ENCODE measurements at places on chromosomes 5 and 9.

GRCh38 chr5:169356181-169356580 lies 55.2 kb upstream of the SLIT3 start:
- no peak for DNase-seq

GRCh38 chr5:88503406-88503805 lies 234.8 kb upstream of the TMEM161B start:
- no peak for DNase-seq

DNA sequence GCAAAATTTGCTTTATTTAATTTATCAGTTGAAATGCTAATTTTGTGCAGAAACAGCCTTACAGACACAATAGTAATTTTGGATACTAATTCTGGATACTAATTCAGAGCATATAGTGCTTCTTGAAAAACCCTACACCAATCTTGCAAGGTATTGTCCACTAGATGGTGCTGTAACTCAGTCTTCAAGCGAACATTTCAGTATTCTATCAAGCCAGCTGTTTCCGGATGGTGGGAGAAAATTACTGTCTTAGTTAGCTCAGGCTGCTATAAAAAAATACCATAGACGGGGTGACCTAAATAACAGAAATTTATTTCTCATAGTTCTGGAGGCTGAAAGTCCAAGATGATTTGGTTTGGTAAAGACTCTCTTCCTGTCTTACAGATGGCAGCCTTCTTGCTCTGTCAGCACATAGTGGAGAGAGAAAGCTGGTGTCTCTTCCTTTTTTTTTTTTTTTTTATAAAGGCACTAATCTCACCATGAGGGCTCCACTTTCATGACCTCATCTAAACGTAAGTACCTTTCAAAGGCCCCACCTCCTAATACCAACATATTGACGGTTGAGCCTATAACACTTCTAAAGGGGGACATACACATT lies 1306.5 kb upstream of the CDH9 start:
- no peak for DNase-seq

DNA sequence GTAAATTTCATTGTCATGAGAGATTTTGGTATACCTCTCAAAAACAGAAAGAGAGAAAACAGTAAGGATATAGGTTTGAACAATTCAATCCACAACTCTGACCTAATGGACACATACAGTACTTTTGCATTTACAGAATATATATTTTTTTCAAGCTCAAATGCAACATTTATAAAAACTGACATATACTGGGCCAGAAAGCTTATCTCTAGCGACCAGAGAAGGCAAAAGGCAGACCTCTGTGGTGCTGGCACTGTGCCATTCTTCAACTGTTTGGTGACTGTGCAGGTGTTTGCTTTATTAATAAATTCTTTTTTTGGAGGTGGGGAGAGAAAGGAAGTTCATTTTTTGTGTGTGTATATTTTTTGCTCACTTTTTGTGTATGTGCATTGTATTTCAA lies 6.0 kb upstream of the PLAC8L1 start:
- no peak for DNase-seq

DNA sequence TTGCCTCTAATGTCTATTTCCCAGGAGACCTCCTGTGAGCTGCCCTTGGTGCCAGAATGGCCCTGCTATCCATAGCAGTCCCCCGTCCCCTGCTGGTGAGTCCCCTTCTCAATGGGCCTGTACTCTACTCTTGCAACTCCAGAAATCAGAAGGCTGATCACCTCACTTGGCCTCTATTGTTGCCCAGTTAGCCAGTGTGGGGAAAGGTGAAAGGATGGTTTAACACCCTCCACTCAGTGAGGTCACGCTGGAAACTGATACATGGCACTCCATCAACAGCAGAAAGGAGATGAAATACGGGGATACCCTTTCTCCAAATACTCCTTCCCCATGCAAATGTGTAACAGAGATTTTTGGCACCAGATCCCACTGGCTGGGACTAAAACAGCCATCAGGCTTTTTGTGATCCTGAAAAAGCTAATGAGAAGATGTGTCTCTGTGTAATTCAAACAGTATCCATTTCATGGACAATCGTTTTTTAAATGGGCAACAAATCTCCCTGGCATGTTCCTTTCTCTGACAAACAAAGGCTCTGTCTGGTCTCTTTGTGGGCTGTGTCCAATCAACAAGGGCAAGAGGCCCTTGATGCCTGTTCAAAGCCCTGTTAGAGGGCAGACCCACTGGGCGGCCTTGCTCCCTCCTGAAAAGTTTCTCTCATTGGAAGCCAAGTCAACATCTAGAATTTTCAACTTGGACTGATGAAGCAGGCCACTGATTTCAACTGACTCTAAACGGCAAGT lies 343.7 kb downstream of the SPOCK1 start:
- no peak for DNase-seq

Data from stimulated activated CD8-positive, alpha-beta memory T cell treated with anti-CD3 and anti-CD28 coated beads, Interleukin-4, amount 100 ng/mL, for 48 hours (primary cell).